ENCODE measurements at places on chromosomes 13 and 19.
A peak's percentile ranks its signal among the peaks of the same experiment; 100 is the strongest.

DNA sequence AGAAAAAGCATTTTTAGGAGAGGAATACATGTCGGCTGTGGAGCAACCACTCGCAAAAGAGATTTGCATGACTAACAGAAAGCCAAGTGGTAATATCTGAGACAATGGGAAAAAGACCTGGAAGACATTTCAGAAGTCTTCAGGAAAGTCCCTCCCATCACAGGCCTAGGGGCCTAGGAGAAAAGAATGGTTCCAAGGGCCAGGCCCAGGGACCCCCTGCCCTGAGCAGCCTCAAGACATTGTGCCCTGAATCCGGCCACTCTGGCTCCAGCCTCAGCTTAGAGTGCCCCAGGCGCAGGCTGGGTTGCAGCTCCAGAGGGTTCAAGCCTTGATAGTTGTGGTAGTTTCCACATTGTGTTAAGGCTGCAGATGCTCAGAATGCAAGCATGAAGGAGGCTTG is 9.4 kb downstream of the ZNF221 start:
- DNase-seq = no peak

- no peak for DNase-seq
Observed at GRCh38 chr13:93915269-93915809, 564.1 kb downstream of the DCT start.

DNA sequence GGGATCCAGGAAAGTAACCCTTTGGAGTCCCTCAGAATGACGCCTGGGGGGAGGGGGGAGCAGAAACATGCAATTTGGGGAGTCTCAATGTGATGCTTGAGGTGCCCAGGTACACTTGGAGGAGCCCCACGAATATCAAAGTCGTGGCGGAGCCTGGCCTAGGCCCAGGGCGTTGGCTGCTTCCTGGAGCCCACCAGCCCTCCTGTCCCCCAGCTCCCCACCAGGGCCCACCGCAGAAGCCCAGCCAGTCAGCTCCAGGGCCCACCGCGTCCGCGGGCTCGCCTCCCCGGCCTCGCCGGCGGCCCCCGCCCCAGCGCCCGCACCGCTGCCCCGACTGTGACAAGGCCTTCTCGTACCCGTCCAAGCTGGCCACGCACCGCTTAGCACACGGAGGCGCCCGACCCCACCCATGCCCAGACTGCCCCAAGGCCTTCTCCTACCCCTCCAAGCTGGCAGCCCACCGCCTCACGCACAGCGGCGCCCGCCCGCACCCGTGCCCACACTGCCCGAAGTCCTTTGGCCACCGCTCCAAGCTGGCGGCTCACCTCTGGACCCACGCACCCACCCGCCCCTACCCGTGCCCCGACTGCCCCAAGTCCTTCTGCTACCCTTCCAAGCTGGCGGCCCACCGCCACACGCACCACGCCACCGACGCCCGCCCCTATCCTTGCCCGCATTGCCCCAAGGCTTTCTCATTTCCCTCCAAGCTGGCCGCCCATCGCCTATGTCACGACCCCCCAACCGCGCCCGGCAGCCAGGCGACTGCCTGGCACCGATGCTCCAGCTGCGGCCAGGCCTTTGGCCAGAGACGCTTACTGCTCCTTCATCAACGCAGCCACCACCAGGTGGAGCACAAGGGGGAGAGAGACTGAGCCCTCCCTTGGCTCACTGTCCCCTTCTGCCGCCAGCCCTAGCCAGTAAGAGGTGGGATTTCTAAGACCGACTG is 2.1 kb downstream of the ZNF575 start:
- no peak for DNase-seq

- DNase-seq = no peak
Observed at GRCh38 chr13:73090116-73090822, 31.5 kb downstream of the KLF5 start.

- DNase-seq = no peak
Observed at GRCh38 chr13:85543144-85543543, 256.1 kb downstream of the SLITRK6 start.

DNA sequence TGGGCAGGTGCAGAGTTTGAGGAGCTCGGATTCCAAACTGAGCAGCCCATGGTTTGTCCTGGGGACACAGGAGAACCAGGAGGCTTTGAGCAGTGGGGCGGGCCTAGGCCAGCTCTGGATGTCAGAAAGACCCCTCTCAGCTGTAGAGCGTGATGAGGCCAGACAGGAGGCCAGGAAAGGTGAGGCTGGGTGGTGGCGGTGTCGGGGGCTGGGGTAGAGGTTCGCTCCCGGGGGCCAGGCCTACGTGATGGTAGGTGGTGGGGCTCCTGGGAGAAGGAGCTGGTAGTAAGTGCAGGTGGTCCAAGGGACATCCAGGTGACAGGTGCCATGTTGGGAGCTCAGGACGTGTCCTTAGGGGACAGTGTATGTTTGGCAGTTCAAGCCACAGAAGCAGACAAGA is 13.5 kb upstream of the PTOV1 start:
- no peak for DNase-seq

- no peak for DNase-seq
Observed at GRCh38 chr19:13033819-13034611, 38.7 kb downstream of the NFIX start.

GRCh38 chr19:58181902-58182576 is 822 bp upstream of the ZNF274 start:
- peak; percentile 40 for DNase-seq

DNA sequence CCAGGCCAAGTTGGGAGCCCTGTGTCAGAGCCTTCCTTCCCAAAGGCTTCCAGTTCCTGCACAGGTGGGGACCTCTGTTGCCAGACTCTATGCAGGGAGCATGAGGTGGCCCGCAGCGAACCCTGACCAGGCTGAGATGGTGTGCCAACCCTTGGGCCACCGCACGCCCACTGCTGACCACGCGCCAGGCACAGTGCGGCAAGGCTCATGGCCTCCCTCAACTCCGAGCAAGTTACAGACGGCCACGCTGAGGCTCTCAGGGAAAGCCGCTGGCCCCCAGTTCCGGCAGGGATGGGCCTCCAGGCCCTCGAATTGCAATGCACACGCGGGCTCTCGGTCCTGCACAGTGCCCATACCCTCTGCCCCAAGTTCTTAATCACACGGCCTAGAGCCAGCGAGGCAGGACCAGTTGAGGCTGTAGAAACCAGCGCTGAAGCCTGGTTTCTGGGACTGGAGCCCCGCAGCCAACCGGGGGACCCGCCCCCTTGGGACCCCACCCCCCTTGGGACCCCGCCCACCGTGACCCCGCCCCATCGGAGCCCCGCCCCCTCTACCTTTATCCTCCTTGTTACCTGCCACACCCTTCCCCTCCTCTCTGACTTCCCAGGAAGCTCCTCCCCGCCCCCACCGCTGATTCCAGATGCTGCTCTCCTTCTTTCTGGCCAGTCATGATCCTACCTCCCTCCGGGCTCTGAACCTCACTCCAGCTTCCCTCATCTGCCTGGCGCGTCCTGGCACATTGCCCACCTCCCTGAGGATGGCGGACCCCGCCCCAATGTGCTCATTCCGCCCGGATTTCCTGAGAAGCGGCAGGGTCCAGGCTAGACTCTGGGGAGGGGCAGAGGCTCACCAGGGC is 6.0 kb downstream of the PEX11G start:
- DNase-seq = no peak

- no peak for DNase-seq
Observed at GRCh38 chr19:6925801-6926751, 38.7 kb downstream of the ADGRE1 start.

DNA sequence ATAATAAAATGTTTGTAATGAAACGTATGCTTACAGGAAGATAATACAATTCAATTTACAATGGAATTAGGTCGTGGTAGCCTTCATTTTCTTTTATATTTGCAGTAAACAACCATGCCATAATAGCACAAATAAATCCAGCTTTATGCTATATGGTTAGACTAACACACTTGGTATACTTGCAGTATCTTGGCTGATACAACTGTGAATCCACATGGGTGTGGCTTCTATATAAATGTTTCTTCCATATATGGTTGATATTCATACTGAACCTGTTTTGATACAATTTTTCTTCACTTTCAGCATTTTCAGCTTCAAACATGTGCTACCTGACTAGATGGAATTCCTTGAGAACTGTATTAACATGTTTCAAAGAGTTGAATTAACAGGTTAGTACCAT is 20.4 kb upstream of the SPRY2 start:
- DNase-seq = no peak

DNA sequence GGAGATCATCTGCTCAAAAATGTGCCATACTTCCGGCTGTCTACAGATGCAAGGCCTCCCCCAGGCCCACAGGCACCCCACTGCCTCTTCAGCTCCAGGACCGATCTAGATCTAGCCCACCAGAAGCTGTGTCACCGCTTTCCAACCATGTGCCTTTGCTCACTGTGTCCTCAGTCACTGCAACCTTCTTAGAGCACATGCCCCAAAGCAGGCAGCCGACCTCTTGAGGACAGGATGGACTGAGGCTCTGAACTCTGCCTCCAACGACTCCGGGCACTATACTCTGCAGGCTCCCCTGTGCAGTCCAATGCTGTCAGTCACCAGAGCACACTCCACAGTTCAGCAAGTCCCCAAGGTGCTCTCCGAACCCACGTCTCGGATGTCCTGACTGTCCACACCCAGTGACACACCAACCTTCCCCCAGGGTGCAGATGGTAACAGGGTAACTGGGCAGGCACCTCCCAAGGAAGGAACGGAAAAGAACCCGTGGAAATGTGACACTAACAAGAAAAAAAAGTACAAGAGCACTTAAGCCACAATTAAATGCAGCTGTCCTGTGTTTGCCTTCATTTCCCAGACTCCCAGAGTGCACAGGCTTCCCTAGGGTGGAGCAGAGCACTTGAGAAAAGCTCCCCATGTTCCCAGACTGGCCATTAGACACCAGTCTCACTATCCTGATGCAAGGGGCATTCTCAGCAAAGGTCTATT is 4.8 kb downstream of the STK24 start:
- peak; percentile 25 for DNase-seq

DNA sequence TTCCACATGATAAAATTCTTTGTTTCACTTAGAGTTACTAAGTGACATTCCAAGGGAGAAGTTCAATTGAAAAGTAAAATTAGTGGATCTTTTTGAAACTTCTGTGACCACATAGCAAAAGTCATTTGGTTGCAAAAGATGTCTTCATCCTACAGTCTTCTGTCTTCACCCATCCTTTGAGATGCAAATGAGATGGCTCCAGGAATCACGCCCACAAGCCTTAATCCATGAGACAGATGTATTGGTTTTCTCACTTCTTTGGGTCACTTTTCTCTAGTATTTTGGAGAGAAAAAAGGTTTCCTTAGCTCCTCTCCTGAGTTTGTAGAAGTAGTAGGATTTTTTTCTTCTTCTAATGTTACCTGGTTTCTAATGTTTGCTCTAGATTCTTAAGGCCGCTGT is 259.5 kb upstream of the SLC10A2 start:
- no peak for DNase-seq

- peak; percentile 92 for DNase-seq
Observed at GRCh38 chr19:42242512-42243409, at the start of gene GSK3A. Gene GSK3A, minus strand, starts transcription at chr19:42242602. Its CDS starts 137 bp downstream, at chr19:42242465.

DNA sequence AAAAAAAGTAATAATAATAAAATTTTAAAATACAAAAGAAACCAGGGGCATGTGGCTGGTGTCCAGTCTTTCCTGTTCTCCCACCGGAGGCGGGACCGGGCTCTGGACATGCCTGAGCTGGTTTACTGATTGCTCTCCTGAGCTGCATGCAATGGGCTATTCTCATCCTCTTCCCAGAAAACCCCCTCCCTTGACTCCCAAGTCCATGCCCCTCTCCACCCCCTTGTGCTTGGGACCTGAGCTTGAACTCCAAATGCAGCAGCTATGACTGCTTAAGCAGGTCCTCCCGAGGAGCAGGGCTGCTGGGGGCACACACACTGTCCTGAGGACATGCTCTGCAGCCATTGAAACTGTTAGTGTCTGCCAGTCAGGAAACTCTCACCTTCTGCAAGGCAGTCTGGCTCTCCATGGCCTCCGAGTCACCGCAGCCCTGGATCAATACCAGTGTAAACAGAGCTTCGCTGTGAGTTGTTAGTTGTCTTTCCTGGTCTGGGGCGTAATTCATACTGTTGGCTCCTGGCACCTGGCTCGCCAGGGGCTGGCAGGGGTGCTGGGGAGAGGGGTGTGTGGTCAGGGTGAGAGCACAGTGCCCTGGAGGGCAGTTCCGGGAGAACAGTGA is 41.6 kb upstream of the CHST8 start:
- DNase-seq = no peak

DNA sequence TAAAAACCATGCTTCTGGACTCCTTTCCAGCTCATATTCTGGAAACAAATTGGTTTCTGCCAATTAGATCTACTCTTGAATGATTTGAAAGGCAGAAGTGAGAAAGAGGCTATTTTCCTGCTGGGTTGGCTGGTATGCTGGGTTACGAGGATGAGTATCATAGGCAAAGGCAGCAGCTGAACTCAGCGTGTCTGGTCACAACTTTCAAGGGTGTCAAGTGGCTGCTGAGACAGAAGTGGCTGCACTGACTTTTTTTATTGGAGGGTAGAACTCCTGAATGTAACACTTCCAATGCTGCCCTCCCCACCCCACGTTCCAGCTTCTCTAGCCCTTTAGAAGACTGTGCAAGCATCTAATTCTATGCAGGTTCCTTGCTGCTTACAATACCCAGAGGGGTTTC is 8.3 kb upstream of the DZIP1 start:
- no peak for DNase-seq

GRCh38 chr13:77430377-77430951 is 103.6 kb upstream of the MYCBP2 start:
- DNase-seq = no peak

- DNase-seq = no peak
Observed at GRCh38 chr13:80382576-80382975, 41.6 kb upstream of the SPRY2 start.

- no peak for DNase-seq
Observed at GRCh38 chr13:26910754-26911465, 150.3 kb upstream of the GPR12 start.

- DNase-seq = no peak
Observed at GRCh38 chr13:80633251-80633650, 292.3 kb upstream of the SPRY2 start.

GRCh38 chr19:33689138-33689746 is 67.5 kb downstream of the CHST8 start:
- no peak for DNase-seq

GRCh38 chr19:13765395-13766094 is 1.2 kb downstream of the MRI1 start:
- DNase-seq = no peak

DNA sequence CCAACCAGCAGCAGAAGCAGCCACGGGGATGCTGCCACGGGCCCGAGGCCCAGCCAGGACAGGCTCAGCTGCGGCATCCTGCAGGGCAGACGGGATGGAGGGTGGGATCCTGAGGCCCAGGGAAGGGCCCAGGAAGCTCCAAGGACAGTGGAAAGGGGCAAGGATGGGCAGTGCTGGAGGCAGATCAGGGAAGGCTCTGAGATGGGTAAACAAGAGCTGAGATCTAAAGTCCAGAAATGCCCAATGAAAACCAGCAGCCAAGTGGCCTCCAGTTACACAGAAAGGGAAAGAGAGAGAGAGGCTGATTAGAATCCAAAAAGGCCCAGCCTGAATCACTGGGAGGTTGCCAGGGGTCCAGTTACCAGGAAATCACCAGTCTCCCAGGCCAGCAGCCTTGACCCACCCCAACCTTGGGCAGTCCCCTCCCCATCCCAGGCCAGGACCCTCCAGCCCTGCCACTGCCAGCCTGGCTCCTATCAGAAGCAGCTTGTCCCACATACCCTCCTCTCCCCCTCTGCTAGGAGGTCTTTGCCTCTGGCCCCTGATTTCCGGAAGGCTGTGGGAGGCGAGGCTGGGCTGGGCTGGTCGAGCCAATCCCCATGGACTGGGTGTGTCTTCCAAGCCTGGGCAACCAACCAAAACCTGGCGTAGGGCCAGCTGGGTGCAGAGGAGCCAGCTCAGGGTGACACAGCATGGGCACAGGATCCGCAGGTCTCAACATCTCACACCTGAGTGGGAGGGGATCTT is at the start of gene CYP4F11:
Gene CYP4F11, minus strand, starts transcription at position 198 of the 747 bp plus-strand sequence. Its CDS starts 121 bp downstream, at position 77.
- no peak for DNase-seq

- no peak for DNase-seq
Observed at GRCh38 chr19:12521996-12522395, 29.3 kb downstream of the ZNF564 start.

GRCh38 chr19:2084993-2085720 is 11.0 kb downstream of the MOB3A start:
- peak; percentile 88 for DNase-seq

All from T-helper 9 cell (primary cell).